NCI-H2081 treated with DMSO at 0.1 percent for 48 hours (cell line): ENCODE measurements at places on chromosomes 7 and 10.

- DNase-seq: no peak
These were observed 278.1 kb upstream of the TMEM229A start for GRCh38 chr7:124310934-124311390.

DNA sequence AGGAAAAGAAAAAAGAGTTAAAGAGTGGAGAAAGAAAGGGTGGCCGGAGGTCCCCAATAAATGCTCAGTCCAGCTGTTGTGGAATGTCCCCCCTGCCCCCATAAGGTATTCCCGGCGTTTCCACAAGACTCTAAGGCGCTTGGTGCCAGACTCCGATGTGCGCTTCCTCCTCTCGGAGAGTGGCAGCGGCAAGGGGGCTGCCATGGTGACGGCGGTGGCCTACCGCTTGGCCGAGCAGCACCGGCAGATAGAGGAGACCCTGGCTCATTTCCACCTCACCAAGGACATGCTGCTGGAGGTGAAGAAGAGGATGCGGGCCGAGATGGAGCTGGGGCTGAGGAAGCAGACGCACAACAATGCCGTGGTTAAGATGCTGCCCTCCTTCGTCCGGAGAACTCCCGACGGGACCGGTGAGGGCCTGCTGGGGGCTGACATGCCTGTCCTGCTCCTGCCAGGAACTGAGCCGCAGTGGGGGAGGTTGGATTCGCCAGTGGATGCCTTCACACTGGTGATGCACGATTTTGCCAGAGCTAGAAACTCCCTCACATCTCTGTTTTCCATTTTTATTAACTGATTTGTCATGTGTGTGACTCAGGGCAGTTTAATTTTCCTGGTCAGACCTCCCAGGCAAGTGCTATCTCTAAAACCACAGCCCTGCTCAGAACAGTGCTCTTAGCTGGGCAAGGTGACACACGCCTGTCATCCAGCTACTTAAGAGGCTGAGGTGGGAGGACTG lies 34.2 kb downstream of the TACR2 start:
- no peak for DNase-seq

DNA sequence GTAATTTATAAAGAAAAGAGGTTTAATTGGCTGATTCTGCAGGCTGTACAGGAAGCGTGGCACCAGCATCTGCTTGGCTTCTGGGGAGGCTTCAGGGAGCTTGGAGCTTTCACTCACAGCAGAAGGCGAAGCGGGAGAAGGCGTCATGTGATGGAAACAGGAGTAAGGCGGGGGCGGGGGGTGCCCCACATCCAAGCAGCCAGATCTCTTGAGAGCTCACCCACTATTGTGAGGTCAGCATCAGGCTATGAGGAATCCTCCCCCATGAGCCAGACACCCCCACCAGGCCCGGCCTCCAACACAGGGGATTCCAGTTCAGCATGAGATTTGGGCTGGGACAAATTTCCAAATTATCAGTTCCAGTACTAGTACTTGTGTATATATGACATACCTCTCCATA lies 46.2 kb downstream of the WDR37 start:
- DNase-seq: no peak

GRCh38 chr7:45574669-45575500 lies 717 bp downstream of the ADCY1 start:
- DNase-seq: no peak

GRCh38 chr10:7856678-7857077 lies 38.4 kb downstream of the TAF3 start:
- no peak for DNase-seq

DNA sequence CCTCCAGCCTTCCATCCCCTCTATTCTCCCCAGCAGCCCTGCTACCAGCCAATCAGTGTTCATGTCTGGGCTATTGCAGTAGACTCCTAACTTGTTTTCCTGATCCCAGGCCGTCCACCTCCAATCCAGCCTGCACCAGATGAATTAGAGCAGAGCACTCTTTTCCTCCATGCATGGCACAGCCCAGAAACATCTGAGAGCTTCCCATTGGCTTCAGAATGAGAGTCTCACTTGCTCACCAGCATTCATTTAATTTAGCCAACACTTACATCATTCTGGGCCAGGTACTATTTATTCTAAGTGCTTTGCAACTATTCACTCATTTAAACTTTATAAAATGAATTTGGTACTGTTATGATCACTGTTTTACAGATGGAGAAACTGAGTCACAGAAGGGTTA lies 51.4 kb upstream of the DUSP5 start:
- no peak for DNase-seq

DNA sequence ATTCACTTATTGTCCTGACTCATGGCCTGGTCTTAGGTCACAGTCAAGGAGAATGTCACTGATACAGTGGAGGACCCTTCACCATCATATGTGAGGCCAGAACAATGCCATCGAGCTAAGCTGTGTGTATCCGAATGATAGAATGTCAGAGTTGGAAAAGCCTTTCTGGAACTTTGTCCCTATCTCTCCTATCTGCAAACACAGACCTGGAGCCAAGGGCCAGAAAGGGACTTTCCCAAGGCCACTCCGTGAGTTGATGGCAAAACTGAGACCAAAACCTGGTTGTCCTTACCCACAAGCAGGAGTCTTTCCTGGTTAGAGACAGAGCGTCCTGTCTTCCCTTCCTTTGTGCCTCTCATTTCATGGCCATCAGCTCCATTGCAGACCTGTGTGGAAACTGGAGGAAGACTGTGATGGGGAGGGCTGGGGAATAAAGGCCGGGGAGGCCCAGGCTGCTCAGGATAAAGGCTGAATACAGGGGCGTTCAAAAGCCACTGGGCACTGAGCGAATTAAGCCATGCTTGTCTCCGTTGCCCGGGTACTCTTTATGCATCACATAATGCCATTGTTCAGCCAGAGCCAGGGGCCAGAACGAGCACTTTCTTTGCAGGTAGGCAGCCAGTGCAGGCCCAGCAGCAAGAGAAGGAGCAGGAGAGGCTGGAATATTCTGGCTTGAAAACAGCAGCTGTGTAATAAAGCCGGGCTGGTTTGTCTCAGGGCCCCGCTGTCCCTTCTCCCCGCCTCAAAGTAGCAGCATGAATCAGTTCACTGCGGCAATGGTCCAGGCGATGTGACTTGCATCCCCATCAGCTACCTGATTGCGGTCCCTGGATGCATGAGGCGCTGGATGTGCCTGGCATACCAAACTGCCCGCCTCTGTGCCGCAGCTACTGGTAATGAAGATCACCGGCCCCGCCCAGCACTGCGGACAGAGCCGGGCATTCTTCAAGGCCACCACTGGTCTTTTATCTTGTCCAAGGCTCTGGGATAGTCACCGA lies 143.0 kb downstream of the RPS24 start:
- no peak for DNase-seq

GRCh38 chr7:103524042-103524907 lies 78.3 kb upstream of the SLC26A5 start:
- no peak for DNase-seq

- no peak for DNase-seq
These were observed 147.5 kb downstream of the WDR37 start for GRCh38 chr10:1203704-1204103.

- DNase-seq: no peak
These were observed 81.6 kb downstream of the DNAJB6 start for GRCh38 chr7:157418204-157419034.

DNA sequence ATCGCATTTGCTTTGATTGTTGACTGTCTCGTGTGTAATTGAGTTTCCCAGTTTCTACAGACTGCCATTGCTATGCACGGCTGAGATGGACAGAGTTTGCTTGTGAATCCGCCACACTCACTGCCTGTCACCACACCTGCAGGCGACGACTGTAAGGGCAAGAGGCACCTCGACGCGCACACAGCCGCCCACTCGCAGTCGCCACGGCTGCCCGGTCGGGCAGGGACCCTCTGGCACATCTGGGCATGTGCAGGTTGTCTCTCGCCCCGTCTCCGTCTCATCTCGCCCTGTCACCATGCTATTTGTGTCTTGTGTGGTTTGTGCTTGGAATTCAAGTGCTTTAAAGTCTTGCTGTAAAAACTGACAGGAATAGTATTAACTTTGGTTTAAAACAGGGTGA lies 17.5 kb downstream of the SUN1 start:
- DNase-seq: no peak

DNA sequence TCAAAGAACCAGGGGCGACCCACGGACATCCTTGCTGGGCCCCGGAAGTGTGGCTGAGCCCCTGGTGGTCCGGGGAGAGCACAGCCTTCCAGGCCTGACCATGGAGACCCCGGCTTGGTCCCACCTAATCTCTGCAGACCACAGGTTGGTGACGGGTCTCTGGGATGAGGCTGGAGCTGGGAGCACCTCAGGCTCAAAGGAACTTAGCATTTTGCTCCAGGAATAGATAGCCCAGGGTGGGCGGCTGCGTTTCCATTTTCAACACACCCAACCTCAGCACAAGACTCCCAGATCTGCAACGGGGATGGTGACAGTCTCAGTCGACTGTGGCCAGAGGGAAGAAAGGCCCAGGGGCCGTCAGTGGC lies 58.5 kb downstream of the FOXL3 start:
- no peak for DNase-seq

DNA sequence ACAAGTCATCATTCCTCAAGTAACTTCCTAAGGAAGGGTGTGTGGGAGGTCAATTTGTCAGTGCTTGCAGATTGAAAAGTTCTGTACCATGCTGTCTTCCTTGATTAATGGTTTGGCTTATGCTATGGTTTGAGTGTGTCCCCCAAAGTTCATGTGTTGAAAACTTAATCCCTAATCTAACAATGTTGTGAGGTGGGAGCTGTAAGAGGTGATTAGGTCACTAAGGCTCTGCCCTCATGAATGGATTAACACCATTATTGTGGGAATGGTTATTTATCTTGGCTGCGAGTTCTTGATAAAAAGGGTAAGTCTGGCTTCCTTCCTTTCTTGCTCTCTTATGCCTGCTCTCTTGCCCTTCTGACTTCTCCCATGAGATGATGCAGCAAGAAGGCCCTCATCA lies 29.3 kb upstream of the TMEM229A start:
- no peak for DNase-seq

DNA sequence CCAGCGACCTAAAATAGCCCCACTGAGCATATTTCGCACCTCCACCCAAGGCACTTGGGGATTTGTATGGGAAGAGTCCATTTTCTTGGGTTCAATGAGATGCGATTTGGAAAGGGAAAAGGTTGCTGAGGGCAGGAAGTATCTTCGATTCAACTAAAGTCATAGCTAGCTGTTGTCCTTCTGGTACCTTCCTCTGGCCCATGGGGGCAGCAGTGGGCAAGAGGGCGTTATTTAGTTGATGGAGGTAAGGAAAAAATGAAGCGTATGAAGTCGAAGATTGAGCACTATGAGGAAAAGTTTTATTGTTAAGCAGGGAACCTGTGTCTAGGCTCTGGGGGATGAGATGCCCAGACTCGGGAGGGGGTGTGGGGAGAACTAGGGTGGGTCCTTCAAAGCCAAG lies 135.4 kb downstream of the EVX1 start:
- DNase-seq: no peak

- no peak for DNase-seq
These were observed 781.1 kb downstream of the GATA3 start for GRCh38 chr10:8835453-8836167.

GRCh38 chr10:25102147-25102822 lies 72.5 kb upstream of the GPR158 start:
- DNase-seq: no peak

- DNase-seq: no peak
These were observed 52.5 kb upstream of the CAMK2B start for GRCh38 chr7:44377681-44378421.

DNA sequence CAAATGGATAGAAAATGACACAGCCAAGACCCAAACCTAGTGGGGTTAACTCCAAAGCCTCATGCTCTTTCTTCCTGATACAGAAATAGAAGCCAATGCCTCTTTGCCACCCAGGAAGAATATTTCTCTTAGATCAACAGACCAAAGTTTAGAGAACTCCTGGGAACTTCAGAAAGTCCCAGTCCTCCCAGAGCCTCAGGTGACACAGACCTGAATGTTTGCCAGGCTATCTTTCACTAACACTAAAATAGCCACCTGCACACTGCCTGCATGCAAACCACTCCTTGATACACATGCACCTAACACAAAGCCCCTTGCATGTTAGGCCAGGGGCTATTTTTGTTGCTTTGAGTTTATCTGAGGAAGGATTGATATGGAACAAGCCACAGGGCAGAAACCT lies 27.7 kb downstream of the LSM5 start:
- no peak for DNase-seq

GRCh38 chr10:100510533-100511308 lies 8.9 kb downstream of the SEC31B start:
- DNase-seq: no peak

DNA sequence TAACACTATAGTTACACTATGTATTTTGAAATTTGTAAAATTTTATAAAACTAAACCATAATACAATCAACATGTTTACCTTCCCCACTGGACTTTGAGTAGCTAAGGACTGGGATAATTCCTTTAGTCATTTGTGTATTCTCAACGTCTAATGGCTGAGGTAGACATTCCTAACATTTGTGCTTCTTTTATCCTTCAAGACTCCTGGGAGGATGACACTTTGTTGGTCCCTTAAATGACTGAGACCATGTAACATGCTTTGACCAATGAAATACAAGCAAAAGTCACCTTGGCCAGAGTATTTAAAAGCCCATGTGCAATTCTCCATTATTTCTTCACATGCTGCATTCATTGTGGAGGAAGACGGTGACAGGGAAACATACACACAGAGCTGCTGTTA lies 18.5 kb downstream of the RAPGEF5 start:
- DNase-seq: no peak

GRCh38 chr7:149764481-149765398 lies 8.6 kb downstream of the ZNF467 start:
- DNase-seq: no peak

GRCh38 chr10:117217196-117217761 lies 20.0 kb downstream of the KCNK18 start:
- no peak for DNase-seq

DNA sequence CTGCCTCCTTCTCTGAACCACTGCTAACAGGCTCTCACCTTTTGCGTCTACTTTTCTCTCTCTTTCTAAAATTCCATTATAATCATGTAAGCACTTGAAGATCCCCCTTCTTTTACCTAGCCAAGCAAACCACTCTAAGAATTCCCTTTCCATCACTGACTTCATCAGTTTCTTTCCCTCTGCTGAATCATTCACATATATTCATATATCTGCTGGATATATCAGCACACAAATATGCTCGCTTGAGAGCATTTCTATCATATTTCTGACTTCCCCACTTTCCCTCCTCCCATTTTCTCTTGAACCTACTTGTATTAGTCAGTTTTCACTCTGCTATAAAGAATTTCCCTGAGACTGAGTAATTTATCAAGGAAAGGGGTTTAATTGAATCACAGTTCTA lies 84.2 kb upstream of the LRRN3 start:
- no peak for DNase-seq

- DNase-seq: no peak
These were observed 56.0 kb upstream of the ST8SIA6 start for GRCh38 chr10:17510242-17510908.

GRCh38 chr10:22010973-22011408 lies 7.5 kb upstream of the DNAJC1 start:
- DNase-seq: no peak

GRCh38 chr10:99531026-99531695 lies 1.6 kb upstream of the NKX2-3 start:
- DNase-seq: no peak
